ENCODE measurements at places on chromosomes 5 and 9.

DNA sequence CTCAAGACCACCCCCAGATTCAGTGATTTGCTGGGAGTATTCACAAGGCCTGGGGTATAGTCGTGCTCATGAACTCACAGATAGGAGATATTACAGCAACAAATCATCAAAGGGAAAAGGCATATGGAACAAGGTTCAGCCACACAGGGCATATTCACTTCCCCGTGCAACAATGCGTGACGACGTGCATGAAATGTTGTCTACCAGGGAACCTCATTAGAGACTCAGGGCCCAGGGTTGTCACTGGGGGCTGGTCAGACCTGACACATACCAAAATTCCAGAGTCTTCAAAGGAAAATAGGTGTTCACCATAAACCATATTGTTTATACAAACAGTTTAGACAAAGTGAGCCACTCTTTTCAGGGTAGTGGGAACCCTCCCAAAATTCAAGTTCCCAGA, 212.4 kb downstream of the RFK start:
- no peak for DNase-seq

DNA sequence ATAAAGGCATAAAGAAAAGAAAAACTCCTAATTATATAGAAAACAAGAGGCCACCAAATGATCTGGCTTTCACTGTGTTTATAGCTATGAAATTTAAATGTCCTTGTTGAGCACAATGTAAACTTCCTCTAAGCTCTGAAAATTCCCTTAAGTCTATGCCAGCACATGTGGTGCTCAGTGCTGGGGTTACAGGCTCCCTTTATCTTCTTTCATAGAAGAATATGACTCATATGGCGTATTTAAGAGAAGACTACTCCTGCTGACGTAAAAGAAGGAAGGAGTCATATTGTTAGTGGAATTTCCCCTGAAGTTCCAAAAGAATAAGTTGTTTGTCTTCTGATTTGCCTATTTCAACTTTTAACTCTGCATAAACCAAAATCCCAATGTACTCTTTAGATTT, 30.4 kb downstream of the RNF145 start:
- no peak for DNase-seq

GRCh38 chr9:37430841-37431597, 8.5 kb downstream of the GRHPR start:
- no peak for DNase-seq

DNA sequence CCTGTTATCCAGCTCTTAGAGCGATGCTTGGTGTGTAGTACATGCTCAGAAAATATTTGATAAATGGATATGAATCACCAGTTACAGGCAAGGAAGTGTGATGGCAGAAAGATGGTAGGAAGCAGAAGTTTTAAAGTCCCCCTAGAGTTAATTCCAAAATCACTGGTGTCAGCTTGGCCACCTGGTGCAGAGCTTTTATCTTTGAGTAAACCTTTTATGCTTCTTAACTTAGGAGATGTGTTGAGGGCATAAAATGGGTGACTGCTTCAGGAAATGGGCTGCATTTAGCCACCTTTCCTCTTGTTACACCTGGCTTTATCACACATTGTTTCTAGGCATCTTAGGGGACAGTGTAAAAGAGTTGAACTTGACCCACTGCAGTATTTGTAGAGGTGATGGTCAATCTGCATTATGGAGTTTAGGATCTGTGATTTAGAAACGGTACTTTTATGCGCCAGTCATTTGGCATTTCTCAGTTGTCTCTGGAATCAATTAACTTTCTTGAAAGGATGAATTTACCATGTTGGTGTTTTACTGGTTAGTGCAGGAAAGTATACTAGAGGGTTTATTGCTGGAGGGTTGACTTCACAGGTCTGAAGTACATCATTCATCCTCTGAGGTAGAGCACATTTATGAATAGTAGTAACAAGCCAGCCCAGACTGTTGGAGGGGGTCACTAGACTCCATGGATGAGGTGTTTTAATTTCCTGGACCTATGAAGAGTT, 7.5 kb upstream of the FAM120AOS start:
- no peak for DNase-seq

DNA sequence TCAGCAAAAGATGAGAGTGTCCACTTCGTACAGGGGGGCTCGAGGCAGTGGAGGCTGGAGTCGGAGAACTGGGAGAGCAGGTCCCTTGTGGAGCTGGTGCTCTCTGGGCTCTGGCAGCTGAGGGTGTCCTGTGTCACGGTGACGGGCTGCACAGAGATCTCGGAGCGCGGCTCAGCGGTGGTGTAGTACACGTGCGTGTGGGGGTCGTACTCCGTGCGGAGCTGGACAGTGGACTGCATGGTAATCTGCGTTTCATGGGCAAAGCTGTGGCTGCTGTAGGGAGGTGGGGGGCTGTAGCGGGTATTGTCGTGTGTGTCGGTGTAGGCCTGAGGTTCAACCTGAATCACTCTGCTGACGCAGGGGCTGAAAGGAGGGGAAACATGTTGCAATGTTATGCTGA, 48.0 kb downstream of the PTCH1 start:
- no peak for DNase-seq

DNA sequence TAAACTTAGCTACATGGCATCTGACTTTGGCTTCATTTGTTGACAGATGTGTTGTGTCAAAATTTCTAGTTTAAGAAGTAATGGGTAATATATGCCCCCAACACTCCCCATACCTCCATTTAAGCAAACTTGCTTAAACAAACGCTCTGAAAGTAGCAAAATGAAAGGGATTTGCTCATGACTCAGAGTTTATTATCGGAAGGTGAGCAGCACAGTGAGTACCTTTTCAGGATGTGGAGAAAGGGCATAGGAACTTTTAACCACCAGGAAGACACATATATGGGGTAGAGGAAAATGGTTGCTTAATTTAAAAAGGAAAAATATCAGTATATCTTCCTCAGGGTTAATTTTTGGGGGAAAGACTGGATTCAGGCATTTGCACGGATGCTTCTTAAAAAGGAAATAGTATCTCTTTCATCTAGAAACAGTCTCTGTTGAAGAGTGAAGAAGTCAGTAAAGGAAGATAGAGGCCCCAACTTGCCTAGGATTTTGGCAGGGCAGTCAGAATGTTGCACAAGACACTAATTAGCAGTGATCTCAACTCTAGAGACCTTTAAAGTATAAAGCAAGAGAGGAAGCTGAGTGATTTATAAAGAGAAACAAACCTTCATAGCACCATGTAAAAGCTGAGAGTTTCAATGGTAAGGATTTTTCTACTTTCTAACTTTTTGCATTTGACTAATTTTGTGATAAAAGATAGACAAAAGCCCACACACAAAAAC, 155.1 kb downstream of the TRIO start:
- DNase-seq = no peak

GRCh38 chr5:149775785-149776184, 45.7 kb downstream of the PPARGC1B start:
- no peak for DNase-seq

GRCh38 chr5:100516285-100516684, 18.9 kb upstream of the FAM174A start:
- no peak for DNase-seq

DNA sequence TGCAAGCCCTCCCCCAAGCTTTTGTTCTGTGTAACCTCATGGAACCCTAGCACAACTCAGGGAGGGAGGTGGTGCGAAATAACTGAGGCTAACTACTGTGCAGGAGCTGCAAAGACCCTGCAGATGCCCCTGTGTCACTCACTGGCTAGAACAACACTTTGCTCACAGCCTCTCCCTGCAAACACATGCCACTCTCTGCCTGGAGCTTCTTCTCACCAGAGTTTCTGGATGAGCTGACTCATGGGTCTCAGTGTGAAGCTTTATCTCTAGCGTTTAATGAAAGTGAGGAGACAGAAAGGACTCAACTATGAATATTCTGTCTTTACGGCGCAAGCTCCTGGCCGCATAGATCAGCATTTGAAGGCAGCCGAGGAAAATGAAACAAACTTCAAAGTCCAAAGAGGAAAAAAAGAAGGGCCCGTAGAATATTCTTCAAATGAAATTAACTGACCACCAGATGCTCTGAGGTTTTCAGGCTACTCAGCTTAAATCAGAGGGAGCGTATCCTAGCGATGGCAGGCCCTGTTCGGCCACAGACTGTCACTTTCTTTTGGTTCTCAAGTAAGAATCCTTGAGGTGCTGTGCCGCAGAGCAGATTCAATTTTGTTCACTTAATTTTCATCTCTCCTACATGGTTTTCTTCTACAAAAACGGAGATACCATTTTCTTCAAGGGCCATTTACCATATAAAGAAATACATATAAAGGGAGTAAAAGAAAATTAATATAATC, 77.7 kb upstream of the TAS2R1 start:
- DNase-seq = no peak

DNA sequence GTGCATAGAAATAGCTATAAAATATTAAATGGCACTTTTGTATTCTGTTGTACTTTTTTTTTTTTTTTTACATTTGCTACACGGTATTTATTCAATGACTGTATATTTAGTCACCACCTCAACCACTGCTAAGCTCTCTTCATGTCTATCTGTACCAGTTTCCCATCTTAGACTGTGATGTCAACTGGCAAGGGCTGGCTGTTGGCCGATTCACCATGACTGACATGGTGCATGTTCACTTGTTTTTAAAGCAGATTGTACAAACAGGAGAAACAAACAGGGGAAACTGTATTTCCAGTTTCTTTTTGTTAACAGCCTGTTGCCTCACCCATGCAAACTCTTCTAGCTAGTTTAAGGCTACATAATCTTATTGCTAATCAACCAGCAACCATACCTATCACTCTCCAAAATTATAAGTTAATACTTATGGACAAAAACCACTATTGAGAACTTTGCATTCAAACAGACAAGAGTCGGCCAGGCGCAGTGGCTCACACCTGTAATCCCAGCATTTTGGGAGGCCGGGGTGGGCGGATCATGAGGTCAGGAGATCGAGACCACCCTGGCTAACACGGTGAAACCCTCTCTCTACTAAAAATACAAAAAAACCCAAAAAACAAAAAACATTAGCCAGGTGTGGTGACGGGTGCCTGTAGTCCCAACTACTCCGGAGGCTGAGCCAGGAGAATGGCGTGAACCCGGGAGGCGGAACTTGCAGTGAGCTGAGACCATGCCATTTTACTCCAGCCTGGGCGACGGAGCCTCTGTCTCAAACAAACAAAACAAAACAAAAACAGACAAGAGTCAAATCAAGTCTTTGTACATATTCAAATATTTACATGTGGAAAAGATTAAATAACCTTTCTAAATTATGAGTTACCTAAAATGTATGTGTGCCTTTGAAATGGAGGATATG, 13.2 kb downstream of the ZFAND5 start:
- DNase-seq = no peak

- DNase-seq = no peak
Observed at GRCh38 chr9:77960356-77961153, 71.1 kb downstream of the GNAQ start.

GRCh38 chr5:78604689-78605285, 43.8 kb downstream of the LHFPL2 start:
- no peak for DNase-seq

DNA sequence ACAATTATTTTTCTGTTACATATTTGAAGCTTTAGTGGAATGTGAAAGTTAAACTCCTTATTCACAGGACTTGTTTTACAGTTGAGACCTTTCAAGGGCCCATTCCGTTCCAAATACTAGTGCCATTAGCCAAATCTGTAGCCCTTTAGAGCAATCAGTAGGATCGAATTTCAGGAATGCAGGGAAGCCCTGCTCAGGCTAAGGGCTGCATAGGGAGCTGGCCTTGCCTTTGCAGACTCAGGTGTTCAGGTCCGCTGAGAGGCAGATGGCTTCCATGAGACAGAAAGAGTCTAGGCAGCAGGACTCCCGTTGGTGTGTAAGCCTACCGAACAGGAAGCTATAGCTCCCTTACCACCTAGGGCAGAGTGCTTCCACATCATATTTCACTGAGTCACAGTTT, 150.1 kb upstream of the SLC27A6 start:
- no peak for DNase-seq

DNA sequence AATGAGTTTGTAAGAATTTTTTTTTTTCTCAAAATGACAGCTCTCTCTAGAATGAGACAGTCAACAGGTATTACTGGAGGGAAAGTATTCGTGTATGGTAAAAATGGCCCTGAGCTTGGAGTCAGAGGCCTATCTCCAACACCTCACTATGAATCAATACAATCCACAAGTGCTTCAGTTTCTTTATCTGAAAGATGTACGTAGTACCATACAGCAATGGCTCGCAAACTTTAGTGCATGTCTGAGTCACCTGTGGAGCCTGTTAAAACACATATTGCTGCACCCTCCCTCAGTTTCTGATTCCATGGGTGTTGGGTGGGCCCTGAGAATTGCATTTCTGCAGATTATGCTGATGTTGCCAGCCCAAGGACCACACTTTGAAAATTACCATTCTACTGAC, 44.6 kb downstream of the DMRT2 start:
- no peak for DNase-seq

GRCh38 chr9:98326459-98327248, 71.2 kb upstream of the TBC1D2 start:
- DNase-seq = no peak

DNA sequence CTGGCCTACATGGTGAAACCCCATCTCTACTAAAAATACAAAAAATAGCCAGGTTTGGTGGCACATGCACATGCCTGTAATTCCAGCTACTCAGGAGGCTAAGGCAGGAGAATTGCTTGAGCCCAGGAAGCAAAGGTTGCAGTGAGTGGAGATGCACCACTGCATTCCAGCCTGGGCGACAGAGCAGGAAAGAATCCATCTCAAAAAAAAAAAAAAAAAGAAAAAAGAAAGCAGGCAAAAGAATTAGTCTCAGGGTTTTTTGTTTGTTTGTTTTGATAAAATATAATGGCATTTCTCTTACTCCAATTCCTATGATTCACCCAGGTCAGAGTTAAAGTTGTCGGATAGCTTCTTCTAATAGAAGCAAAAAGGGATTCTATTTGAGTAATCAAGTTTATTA, 67.0 kb upstream of the ATG10 start:
- no peak for DNase-seq

DNA sequence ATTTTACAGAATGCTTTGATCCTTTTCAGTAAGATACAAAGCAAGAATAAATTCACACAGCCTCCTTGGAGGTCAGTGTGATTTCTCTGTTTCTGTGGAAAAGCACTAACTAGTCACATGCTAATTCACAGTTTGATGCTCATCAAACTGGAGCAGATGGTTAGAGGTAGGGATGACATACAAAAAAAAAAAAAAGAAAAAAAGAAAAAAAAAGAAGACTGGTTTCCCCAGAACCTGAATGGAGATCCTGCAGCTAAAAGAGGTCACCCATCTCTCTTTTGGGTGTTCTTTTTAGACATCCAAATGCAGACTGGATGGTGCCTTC, 123.7 kb upstream of the ANKRD55 start:
- DNase-seq = no peak

DNA sequence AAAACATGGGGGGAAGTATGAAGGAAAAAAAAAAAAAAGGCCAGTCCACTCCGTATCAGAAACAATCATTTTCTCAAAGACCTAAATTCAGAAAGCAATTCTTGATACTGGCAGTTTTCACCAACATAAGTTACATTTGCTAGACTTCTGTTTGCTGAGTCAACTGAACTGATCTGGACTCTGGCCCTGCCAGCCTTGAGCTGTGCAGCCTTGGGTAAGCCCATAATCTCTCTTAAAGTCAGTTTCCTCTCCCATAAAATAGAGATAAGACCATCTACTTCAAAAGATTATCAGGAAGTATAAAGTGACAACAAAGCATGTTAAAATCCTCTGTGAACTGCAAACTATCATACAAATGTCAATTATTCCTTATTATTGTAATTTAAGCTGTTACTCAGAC, 106.8 kb downstream of the MAPKAP1 start:
- no peak for DNase-seq

GRCh38 chr9:107749787-107750444, 260.3 kb upstream of the KLF4 start:
- DNase-seq = peak; percentile 70
